OCI-LY7 (cell line): ENCODE measurements at places on chromosomes 3 and 15. TPM values are rescaled to one million over a fixed set of nuclear protein-coding genes. Genes with fewer than 3 reads are reported as not detected.
A peak's percentile ranks its signal among the peaks of the same experiment; 100 is the strongest.

Gene SCAMP5
- total RNA-seq: 43.7 and 51.6 TPM in 2 replicates

Gene CTDSPL
- not detected in 2 replicates for total RNA-seq

Gene MUSTN1
- 1.7 and 2.8 TPM in 2 replicates for total RNA-seq

Gene TLR9
- 3.7 and 9.0 TPM in 2 replicates for total RNA-seq

Gene KLHL40
- total RNA-seq: not detected in 2 replicates

DNA sequence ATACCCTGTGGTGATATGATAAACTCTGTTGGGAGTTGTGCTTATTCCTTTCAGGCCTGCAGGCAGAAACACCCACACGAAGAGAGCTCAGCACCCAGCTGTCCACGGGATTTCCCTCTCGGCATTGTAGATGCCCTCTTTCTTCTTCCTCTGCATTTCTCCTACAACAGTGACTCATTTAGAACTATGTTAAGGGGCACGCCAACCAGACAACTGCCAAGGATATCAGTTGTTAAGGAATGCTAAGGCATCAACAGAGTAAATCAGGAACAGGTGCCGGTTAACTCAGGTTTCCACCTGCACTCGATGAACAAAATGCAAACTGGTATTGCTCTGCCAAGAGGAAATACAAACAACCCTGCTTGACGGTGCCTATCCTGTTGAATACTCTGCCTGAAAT lies 270.0 kb upstream of the PEX5L start:
- no peak for DNase-seq

GRCh38 chr3:29679944-29680343 lies 399.1 kb downstream of the RBMS3 start:
- DNase-seq: no peak

DNA sequence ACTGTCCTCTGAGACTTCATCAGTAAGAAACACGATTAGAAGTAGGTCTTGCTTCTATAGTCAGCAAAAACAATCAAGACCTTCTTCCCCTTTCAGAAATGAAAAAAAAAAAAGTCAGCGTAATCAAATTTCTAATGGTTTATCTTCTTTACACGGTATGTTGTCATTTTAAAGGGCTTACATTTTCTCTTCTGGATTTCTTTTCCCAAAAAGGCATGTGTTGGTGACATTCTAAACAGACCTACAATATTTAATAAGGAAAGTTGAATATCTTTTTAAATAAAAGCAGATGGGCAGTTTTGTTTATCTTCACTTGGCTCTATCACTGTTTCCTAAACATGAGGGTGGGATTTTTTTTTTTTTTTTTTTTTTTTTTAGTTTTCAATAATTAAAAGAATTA lies 197.3 kb upstream of the ADAMTS9 start:
- DNase-seq: no peak

DNA sequence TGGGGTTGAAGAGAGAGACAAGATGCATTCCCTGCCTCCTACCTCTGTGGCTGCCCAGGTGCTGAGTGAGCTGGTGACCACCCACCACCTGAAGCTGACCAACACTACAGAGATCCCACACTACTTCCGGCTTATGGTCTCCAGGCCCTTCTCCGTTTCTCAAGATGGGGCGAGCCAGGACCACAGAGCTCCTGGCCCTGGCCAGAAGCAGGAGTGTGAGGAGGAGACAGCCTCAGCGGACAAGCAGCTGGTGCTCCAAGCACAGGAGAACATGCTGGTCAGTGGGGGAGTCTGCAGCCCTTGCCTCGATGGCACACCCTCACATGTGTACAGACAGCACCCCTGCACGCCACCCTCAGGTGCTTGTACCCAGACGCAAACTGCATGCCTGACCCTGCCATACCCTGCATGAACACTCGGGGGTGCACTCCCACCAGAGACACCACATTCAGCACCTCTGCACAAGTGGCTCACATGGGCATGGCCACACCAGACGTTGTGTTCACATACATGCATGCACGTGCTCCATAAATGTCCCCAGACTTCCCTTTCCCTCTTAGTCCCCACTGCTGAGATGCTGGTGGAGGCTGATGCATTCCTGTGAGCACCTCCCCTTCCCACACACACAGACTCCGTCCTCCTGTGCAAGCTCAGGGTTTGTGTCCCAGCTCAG lies 19.0 kb downstream of the ACAA1 start:
- DNase-seq: peak; percentile 75

GRCh38 chr3:13475871-13476590 lies 4.1 kb upstream of the HDAC11 start:
- DNase-seq: no peak

DNA sequence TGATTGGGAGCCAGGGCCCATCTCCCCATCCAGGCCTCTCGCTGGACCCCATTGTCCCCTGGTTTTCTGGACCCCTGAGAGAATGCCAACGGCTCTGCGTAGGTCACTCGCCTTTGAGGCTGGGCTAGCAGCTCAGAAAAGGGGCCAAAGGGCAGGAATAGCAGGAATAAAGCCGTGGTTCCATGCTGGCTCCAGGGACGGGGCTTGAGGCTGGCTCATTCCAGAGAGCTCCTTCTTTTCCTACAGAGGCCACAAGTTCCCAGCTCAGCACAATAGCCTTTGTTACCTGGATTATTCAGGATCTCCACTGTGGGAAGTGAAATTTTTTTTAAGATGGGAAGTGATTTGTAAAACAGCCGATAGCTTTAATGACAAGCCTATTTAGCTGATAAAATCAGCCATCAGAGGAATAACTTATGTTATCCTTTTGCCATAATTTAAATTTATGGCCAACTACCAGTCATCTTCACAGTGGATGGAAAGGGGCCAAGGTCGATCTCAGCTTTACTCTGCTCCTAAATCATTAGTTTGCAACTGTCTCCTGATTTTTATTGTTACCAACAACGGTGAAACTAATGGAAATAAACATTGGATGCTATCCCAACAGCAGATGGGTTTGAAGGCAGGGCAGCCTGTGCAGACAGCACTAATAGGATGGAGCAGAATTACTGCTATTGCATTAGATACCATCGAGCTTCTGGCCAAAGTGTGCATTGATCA lies 124.3 kb downstream of the TMEM266 start:
- DNase-seq: no peak

DNA sequence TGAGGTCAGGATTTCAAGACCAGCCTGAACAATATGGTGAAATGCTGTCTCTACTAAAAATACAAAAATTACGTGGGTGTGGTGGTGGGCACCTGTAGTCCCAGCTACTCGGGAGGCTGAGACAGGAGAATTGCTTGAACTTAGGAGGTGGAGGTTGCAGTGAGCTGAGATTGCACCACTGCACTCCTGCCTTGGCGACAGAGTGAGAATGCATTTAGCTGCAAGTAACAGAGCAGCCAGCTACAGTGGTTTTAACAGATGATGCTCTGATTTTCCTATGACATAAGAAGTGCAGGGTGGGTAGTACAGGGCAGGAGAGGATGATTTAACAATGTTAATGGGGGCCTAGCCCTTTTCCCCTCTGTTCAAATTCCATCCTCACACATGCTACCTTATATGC lies 267.9 kb downstream of the RPLP1 start:
- no peak for DNase-seq

DNA sequence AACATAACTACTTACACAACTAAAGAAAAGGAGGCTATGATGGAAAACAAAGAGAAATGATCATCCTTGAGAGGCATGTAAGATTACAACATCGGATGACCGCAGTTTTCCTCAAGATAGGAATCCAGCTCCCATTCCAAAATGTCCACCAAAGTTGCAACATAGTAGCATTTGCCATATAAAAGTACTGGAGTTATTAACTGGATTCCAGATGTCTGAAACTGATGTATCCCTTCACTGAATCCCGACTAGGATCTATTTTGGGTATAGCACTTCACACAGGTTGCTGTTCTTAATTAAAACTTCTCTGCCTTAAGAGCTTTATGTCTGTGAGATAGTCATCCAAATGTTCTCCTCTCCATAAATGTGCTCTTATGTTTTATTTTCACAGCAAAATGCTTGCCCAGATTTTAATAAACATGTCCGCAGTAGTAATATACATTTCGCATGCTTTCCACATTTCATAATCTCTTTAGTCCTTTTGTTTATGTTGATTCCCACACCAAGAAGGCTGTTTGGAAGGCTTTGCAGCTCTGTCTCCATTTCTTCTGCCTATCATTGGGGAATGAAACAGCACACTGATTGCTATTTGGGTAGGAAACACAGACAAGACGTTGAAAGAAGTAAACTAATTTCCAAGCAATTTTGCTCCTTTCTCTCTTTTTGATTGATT lies 716.5 kb upstream of the CFAP20DC start:
- DNase-seq: no peak

DNA sequence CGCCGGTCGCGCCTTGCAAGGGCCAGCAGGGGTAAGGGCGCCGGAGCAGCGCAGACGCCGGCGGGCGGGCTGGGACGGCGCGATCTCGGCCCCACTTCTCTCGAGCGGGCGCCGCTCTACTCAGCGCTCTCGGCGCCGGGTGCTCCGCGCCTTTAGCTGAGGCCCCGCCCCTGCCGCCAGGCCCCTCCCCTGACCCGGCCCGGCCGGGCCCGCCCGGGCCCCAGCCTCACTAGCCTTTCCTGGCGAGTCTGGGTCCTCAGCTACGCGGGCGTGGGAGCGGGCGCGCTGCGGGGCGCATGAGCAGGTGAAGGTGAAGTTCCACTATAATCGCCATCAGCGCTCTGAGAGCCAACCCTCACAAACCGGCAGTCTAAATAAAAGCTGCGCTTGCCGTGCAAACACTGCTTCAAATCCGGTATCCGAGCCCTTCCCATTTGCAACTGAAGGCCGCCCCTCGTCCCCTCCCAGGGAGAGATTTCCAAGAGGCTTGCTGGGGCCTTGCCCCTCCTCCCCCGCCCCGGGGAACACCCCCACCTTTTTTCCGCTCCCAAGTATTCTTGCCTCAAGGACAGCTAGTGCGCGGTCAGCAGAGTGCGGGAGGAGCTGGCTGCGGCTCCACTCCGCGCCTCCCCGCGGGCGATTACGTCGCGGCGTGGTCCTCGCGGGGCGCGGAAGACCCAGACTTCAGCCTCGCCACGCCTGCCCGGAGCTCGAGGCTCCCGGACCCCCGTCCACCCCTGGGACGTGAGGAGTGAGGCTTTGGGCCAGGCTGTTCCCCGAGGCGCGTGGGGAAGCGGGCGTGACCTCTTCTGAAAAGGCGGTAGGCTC lies at the start of gene RPP25:
RPP25 (minus strand) TSS at position 125 of the 828 bp plus-strand sequence. CDS start 189 bp downstream, outside the sequence.
- DNase-seq: peak; percentile 80
